ENCODE measurements at places on chromosomes 6 and 20.

DNA sequence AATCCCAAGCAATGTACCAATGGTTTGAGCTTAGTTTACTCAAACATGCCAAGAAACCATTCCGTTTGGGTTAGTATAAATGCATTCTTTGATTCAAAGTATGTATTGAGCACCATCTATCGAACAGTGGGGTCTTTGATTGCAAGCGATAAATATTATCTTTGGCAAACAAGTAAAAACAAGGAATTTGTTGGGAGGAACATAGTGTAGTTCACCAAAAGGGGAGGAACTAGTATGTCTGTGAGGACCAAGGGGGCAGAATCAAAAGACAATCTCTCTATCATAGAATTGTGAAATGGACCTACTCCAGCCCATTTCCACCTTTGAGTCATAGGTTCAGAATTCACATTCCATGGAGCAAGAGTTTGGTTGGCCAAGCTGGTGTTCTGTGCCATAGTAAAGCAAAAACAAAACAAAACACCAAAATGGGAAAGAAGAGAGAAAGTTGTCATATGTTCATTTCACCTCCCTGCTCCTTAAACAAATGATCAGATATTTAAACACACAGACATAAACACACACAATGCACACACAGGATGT, 266.0 kb downstream of the TSHZ2 start:
- no peak for DNase-seq

GRCh38 chr6:151962246-151962846, 154.9 kb downstream of the ESR1 start:
- no peak for DNase-seq

DNA sequence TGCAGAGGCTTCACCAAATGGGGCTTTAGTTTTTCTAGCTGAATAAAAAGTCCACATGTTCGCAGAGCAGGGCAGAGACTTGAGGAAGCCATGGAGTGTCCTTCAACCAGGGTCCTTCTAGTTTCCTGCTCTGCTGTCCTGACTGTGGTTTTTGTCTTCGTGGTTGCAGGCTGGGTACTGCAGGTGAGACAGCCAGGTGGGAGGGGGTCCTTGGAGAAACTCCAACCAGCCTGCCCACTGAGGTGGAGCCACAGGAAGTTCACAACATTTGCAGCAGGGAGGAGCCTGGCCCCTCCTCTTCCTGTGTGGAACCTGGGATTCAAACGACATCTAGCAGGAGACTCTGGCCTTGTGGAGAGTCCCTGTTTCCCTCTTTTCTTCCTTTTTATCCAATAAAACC, 68.8 kb upstream of the MYLIP start:
- DNase-seq, result no peak

- no peak for DNase-seq
Observed at GRCh38 chr6:123810214-123810613, 6.5 kb downstream of the NKAIN2 start.

DNA sequence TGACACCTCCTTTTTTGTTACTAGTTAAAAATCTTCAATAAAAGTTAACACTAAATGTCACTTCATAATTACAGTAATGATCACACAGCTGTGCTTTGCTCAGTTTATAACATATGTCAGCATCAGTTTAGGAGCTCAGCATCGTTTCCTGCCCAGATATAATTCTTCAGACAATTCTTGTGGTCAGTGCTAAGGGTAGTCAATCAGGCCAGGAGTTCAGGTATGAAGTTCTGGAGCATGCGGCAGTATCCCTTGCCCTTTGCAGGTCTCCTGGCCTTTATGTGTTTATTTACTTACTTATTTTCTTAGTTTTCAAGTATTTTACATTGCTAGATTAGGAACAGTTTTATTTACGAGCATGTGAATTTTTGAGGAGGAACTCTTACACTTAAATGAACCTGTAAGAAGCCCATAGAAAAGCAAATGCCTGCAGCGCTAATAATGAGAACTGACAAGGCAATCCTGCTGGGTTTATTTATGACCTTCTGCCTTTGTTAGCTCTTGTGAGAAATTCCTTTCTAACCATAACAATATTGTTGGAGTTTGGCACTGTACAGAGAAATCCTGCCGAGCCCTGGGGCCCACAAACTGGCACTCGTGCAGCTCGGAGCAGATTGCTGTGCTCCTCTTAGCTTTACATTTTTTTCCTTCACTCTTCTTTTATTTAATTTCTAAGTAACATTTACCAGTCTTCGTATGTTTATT, 252.8 kb downstream of the TMEM242 start:
- no peak for DNase-seq

DNA sequence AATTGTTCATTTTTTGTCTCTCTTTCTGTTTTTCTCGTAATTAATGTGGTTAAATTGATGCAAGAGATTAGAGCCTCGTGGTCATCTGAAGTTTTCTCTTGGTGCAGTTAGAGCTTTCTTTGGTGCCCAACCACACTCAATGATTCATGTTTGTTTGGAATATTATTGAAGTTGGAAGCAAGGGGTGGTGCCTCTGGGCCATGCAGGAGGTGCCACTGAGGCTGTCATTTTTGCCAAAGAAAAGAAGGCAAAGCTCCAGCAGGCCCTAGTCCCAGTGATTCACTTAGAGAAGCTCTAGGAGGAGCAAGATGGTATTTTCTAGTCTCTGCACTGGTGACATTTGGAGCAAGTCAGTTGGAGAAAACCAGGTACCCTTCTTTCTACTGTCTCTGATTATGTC, 144.5 kb upstream of the RALGAPA2 start:
- no peak for DNase-seq

GRCh38 chr6:7243179-7243981, 69.6 kb downstream of the SSR1 start:
- DNase-seq, result no peak

GRCh38 chr6:170082067-170082466, 208.8 kb downstream of the DLL1 start:
- DNase-seq, result no peak

GRCh38 chr6:15926256-15926655, 202.6 kb upstream of the MYLIP start:
- DNase-seq, result no peak

DNA sequence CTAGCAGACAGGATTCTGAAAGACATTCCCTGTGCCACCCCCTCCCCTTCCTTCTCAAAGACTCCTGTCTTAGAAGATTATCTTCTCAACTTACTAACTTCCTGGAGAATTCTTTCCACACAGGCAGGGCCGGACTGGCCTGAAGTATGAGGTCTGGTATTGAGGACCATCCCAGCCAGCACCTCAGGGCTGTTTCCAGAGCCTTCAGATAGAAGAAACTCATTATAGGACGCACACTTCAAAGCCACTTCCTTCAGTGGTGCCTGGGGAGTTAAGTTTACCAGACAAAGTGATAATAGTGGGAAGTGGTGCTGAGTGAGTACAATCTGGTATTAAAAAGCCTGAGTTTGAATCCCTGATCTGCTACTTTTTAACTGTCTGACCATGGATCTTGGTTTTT, 15.6 kb downstream of the KCNS1 start:
- DNase-seq, result no peak

DNA sequence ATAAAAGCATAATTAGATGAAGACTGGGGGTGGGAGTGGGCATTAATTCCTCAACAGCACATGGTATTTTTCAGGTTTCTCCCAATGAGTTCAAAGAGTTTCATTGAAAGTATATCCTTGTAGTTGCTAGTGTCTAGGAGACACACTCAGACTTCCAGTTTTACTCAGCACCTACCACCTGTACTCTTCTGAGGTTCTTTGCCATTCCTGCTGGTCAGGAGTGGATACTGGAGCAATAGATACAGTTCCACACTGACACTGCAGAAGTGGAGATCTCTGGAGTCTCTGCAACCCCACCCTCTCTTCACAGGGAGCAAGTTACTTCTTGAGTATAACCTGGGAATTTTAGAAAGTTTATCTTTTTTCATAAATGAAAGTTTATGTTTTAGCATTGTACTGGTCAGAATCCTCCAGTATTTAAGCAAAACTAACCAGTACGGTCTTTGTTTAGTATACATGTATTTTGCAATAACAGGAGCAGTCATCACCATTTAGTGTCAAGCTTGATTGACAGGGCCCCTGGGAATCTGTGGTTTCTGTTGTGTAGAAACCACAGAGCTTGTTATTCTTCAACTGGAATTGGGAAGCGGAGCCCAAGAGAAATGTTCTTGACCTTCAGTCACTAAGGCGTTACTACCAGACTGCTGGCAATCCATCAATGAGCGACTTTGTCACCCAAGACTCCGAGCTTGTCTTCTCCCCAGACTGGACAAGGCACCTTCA, 148.1 kb downstream of the ZDHHC14 start:
- DNase-seq, result no peak

- DNase-seq, result no peak
Observed at GRCh38 chr6:12200761-12201160, 89.4 kb upstream of the EDN1 start.

DNA sequence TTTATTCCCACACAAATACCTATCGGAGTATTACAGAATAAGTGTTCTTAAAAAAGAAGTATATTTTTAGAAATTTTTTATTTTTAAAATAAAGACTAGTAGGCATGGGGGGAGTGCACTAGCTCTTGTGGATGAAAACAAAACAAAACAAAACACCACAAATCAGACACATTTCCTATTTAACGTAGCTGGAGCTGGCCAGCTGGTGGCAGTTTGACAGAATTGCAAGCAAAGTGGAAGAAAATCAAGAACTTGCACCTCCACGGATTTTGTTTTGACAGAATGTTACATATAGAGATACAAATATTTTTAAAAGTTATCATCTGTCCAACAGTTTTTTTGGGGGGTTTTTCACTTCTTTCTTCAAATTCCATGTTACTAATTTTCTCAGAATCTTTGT, 63.6 kb upstream of the SNRPB2 start:
- no peak for DNase-seq

DNA sequence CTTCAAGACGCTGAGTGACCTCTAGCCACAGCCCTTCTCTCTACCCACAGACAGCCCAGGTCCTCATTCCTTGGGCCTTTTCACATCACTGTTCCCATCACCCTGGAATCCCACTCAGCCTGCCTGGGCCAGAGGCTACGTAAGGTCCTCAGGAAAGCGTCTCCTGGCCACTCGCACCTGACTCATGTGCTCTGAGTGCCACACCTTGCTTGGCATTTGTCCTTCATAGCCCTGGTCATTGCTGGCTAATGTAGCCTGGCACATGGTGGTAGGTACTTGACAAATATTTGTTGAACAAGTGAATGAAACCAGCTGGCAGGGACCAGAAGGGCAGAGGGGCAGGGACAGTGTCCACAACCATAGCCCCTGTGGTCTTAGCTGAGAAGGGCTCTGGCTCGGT, 50.6 kb upstream of the FANCE start:
- DNase-seq, result no peak

- DNase-seq, result no peak
Observed at GRCh38 chr6:88916615-88917208, 46.7 kb downstream of the RNGTT start.

DNA sequence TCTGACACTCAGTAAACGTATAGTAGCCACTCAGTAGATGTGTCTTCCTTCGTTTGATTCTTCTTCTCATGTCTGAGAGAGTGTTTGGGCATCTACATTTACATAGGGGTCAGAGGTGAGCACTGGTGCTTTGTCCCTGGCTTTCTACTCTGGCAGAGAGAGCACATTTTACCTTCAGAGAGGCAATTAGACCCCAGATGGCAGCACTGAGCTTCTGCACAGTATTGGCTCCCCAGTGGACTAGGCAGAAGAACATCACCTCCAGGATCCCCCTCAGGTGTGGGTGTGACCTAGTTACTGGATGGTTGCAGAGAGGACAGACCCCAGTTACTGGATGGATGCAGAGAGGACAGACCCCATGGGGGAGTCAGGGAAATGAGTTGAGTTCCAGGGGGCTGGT, 327.2 kb downstream of the DHX35 start:
- DNase-seq, result no peak

DNA sequence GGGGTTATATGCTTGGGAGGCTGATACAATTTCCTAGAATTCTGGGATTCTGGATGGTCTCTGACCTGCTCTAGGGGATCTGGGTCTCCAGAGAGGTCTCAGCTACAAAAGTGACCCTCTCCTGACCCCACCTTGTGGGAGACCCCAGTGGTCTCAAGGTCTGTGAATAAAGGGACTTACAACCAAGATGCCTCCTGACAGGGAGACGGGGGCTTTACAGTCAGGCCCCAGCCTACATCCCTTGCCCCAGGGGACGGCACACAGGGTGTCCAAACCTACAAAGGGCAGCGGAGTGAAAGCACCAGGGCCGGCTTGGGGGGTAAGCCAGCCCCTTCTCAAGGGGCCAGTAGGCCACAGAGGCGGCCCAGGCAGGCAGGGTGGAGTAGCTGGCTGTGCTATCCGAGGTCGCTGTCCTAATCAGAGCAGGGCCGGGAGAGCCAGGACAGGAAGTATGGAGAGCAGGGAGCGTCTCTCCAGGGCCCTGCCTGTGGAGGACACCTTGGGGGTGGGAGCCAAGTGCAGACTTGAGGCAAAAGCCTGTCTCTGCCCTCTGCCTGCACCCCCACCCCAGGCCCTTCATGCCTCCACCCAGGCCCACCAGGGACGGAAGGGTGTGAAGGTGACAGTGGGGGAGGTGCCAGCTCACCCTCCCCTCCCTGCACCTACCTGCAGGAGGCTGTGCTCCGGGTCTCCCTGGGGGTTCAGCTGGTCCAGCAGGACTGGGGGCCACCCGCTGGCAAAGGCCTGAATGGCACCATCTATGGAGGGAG, 3.5 kb downstream of the GFRA4 start:
- DNase-seq, result no peak

GRCh38 chr6:7062451-7063162, 45.2 kb upstream of the RREB1 start:
- DNase-seq, result no peak

GRCh38 chr6:43256670-43257366, 13.5 kb downstream of the TTBK1 start:
- DNase-seq, result no peak

GRCh38 chr20:32446301-32447100, 88.4 kb downstream of the ASXL1 start:
- no peak for DNase-seq

DNA sequence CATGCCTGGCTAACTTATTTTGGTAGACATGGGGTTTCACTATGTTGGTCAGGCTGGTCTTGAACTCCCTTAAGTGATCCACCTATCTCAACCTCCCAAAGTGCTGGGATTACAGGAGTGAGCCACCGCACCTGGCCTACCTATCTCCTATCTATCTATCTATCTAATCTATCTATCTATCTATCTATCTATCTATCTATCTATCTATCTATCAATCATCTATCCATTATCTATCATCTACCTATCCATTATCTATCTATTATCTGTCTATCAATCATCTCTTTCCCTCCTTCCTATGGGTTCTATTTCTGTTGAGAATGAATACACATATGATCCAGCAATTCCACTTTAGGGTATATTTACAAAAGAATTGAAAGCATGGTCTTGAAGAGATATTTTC, 194.2 kb upstream of the ARG1 start:
- DNase-seq, result no peak

DNA sequence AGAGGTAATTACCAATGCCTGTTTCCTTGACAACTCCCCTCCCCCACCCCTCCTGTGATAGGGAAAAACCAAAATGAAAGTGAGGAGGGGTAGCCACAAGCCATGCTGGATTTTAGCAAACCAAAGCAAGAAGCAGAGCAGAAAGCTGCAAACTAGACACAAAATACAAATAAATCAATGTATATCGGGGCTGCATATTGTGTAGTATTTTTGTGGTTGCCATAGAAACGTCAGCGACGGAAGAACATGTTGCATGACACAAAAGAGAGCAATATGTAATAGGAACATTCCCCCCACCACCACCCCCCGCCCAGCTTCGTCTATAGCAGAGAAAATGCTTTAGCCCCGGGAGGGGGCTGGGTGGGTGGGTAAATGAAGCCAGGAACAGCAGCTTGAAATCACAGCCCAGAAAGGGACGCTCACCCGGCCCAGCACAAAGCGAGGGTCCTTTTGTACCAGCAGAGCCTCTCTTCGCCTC, 548 bp downstream of the AGPAT4 start:
- no peak for DNase-seq

All from mesothelial cell of epicardium (in vitro differentiated cells).